AG04450 (cell line): ENCODE measurements at places on chromosomes 6 and 20.

- no peak for DNase-seq
Observed at GRCh38 chr6:167766986-167767714, 59.6 kb upstream of the AFDN start.

DNA sequence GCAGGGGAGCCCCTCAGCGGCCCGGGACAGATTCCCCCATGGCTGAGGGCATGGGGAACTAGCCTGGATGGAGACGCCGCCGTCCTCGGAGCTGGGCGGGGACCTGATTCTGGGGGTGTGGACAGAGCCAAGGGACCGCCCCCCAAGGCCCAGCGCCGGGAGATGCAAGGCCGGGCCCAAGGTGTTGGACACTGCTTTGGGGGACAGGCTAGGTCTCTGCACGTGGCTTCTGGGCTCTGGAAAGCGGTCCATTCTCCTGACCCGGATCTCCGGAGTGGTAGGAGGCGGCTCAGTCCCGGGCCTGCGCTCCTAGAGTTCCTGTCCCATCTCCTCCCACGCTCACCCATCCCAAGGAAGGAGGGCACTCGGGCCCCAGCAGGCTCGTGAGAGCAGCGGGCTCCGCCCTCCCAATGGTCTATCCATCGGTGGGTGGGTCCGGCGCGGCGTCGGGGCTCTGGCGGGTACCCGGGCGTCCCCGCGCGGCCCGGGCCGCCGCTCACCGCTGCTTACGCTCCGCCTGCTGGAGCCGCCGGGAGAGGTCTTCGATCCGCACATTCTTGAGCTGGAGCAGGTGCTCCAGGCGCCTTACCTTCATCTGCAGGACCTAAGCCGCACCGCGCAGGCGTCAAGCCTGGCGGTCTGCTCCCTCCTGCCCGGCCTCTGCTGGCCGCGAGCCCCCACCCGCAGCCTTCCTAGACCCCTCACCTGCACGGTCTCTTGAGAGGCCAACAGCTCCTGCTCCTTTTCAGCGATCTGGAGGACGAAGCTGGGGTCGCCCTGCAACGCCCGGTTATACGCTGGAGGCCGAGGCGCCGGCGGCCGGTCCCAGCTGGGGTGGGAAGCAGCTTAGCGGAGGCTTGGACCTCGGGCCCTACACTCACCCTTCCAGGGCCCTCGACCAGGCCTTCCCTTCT lies 3.3 kb downstream of the SPEF1 start:
- no peak for DNase-seq

GRCh38 chr6:4272996-4273395 lies 137.6 kb upstream of the ECI2 start:
- DNase-seq = no peak

- no peak for DNase-seq
Observed at GRCh38 chr20:58098571-58098970, 129.9 kb downstream of the ANKRD60 start.

DNA sequence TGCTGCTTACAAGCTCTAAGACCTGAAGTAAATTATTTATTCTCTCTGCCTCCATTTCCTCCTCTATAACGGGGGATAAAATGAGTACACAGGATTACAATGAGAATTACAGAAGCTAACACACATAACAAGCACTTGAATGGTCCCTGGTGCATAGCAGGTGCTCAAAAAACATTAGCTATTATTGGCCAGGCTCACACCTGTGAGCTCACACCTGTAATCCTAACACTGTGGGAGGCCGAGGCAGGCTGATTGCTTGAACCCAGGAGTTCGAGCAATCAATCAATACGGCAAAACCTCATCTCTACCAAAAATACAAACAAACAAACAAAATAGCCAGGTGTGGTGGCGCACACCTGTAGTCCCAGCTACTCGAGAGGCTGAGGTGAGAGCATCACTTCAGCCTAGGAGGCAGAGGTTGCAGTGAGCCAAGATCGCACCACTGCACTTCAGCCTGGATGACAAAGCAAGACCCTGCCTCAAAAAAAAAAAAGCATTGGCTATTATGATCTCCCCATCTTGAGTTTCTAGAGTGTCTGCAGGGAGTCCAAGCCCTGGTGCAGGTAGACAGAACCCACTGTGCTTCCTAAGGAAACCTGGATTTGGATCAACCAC lies 68.1 kb downstream of the PREX1 start:
- no peak for DNase-seq

- no peak for DNase-seq
Observed at GRCh38 chr6:105402090-105402938, 568 bp downstream of the PREP start.
